CD8-positive, alpha-beta memory T cell (primary cell): ENCODE measurements at places on chromosomes 11 and 22. TPM values are rescaled to one million over a fixed set of nuclear protein-coding genes. Genes with fewer than 3 reads are reported as not detected.
A peak's percentile ranks its signal among the peaks of the same experiment; 100 is the strongest.

The GLYAT gene
- not detected for total RNA-seq

The MUC15 gene
- not detected for total RNA-seq

GRCh38 chr22:36201630-36202319, at the start of gene APOL4:
APOL4 (minus strand) TSS chr22:36201809; CDS start chr22:36201734, 75 bp downstream.
- no peak for DNase-seq
- H3K4me3 ChIP-seq = no peak within 1 kb of the TSS
- no peaks in the 10 kb centered on the region for H3K36me3 ChIP-seq
- peak within 1 kb of the TSS; percentile 38 for H3K27ac ChIP-seq

The MEI1 gene
- total RNA-seq = 33.9 TPM

The PPP2R5B gene
- total RNA-seq = 11.2 TPM

The P4HA3 gene
- not detected for total RNA-seq

DNA sequence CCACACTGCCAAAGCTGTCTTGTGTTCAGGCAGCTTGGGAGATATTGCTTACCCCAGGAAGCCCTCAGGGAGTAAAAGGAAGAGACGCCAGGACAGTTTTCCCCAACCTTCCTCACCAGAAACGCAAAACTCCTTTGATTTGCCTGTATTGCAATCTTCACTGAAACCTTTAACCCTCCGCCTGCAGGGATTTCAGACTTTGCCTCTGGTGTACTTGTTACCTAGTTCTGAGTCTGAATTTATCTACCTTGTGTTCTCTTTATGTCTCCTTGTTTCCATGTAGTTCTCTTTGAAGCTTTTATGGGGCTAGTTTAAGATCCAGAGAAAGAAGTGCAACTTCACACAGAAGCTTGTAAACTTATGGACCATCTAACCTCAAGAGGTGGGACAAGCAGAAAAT, 154.2 kb downstream of the DSCAML1 start:
- no peaks in the 10 kb centered on the region for H3K27me3 ChIP-seq
- H3K27ac ChIP-seq = no peak overlapping the region
- no peaks in the 10 kb centered on the region for H3K4me1 ChIP-seq
- no peak overlapping the region for H3K4me3 ChIP-seq
- H3K36me3 ChIP-seq = no peaks in the 10 kb centered on the region
- no peak for DNase-seq

- DNase-seq = peak; percentile 37
- no peak overlapping the region for H3K4me3 ChIP-seq
- peaks cover 7% of the 10 kb centered on the region for H3K36me3 ChIP-seq
- peaks cover 13% of the 10 kb centered on the region for H3K4me1 ChIP-seq
- H3K27me3 ChIP-seq = no peaks in the 10 kb centered on the region
- no peak overlapping the region for H3K27ac ChIP-seq
These were observed 48.7 kb upstream of the TNRC6B start for GRCh38 chr22:40128989-40129388.

The RAB39A gene
- 0.11 TPM for total RNA-seq

DNA sequence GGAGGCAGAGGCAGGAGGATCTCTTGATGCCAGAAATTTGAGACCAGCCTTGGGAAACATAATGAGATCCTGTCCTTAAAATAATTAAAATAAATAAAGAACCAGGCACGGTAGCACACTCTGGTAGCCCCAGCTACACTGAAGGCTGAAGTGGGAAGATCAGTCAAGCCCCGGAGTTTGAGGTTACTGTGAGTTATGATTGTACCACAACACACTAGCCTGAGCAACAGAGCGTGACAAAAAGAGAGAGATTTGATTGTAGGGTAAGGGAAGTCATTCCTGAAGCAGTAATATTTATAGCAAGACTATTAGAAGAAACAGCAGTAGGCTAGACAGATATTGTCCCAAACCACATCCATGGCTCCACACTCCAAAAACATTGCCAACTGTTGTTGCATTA, 1408.4 kb upstream of the TENM4 start:
- no peaks in the 10 kb centered on the region for H3K4me1 ChIP-seq
- H3K27me3 ChIP-seq = no peaks in the 10 kb centered on the region
- no peaks in the 10 kb centered on the region for H3K36me3 ChIP-seq
- DNase-seq = no peak
- no peak overlapping the region for H3K4me3 ChIP-seq

DNA sequence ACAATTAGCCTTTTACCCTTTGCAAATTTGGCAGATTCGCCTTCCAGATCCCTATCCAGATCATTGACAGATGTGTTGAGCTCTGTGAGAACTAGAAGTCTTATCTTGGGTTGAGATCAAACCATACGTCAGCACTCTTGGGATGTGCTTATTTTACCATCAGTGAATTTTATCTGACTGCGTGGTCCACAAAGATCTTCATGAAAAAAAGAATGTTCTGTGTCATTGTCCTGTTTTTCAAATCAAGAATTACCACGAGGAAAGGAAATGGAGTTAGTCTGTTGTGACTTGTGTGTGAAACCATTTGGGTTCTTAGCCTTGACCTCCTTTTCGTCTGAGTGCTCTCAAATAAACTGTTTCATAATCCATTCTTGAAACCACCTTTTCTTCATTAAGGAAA, 86.2 kb upstream of the SORL1-AS1 start:
- H3K27me3 ChIP-seq = no peaks in the 10 kb centered on the region
- H3K36me3 ChIP-seq = peaks cover 15% of the 10 kb centered on the region
- no peak overlapping the region for H3K4me3 ChIP-seq
- peaks cover 4% of the 10 kb centered on the region for H3K4me1 ChIP-seq
- H3K27ac ChIP-seq = no peak overlapping the region

GRCh38 chr11:112839051-112839450, 122.2 kb upstream of the NCAM1 start:
- no peak overlapping the region for H3K27ac ChIP-seq
- H3K27me3 ChIP-seq = no peaks in the 10 kb centered on the region
- DNase-seq = no peak
- H3K4me1 ChIP-seq = no peaks in the 10 kb centered on the region
- H3K36me3 ChIP-seq = no peaks in the 10 kb centered on the region

- peaks cover 53% of the 10 kb centered on the region for H3K36me3 ChIP-seq
- DNase-seq = peak; percentile 47
- peak within 1 kb of the TSS; percentile 86 for H3K4me3 ChIP-seq
- peak within 1 kb of the TSS; percentile 95 for H3K27ac ChIP-seq
- peaks cover 36% of the 10 kb centered on the region for H3K4me1 ChIP-seq
- H3K27me3 ChIP-seq = no peaks in the 10 kb centered on the region
These were observed at the start of gene RANBP1 for GRCh38 chr22:20115691-20116375. RANBP1 (plus strand) TSS chr22:20116104; CDS start chr22:20116185, 81 bp downstream.

The LDHAL6A gene
- not detected for total RNA-seq

The ANKRD42 gene
- 10.3 TPM for total RNA-seq

DNA sequence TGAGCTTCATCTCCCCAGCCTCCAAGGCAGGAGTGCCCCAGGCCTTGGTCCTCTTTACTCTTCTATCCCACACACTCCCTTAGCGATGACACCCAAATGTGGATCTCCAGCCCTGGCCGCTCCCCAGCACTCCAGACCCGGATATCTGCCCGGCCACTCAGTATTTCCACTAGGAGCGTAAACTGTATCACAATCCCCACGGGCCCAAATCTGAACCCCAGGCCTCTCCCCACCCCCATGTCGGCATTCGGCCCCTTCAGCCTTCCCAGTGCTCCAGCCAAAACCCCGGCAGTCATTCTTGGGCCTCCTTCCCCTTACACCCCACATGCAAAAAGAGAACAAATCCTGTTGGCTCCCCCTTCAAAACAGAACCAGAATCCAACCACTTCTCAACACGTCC, 20.8 kb downstream of the WNT11 start:
- no peak overlapping the region for H3K27ac ChIP-seq
- H3K27me3 ChIP-seq = no peaks in the 10 kb centered on the region

The DKK3 gene
- total RNA-seq = 2.7 TPM

DNA sequence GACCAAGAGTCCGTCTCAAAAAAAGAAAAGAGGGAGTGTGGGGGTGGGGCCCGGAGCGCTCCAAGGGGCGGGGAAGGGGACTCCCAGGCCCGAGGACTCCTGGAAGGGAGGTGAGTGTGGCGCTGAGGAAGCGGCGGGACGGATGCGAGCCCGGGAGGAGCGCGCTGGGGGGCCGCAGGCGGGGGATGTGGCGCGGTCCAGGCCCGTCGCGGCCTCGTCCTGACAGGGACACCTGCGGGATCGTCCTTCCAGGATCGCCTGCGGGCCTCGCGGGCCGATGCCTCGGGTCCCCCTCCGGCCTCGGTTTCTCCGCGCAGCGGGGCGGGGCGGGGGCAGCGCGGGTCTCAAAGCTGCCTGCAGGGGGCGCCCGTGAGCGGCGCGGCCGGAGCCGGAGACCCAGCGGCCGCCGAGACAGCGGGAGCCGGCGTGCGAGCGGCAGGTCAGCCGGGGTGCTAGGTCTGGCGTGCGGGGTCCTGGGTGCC, 3.8 kb upstream of the ADORA2A start:
- H3K4me3 ChIP-seq = no peak overlapping the region
- no peaks in the 10 kb centered on the region for H3K36me3 ChIP-seq
- H3K27me3 ChIP-seq = no peaks in the 10 kb centered on the region
- peak; percentile 57 for DNase-seq
- peaks cover 30% of the 10 kb centered on the region for H3K4me1 ChIP-seq

The CREB3L1 gene
- not detected for total RNA-seq

- H3K27ac ChIP-seq = no peak overlapping the region
- DNase-seq = no peak
- H3K36me3 ChIP-seq = no peaks in the 10 kb centered on the region
- H3K4me3 ChIP-seq = no peak overlapping the region
- H3K27me3 ChIP-seq = no peaks in the 10 kb centered on the region
These were observed 60.0 kb upstream of the PLET1 start for GRCh38 chr11:112320668-112321067.

- no peaks in the 10 kb centered on the region for H3K36me3 ChIP-seq
- no peaks in the 10 kb centered on the region for H3K27me3 ChIP-seq
- H3K27ac ChIP-seq = no peak overlapping the region
- no peak overlapping the region for H3K4me3 ChIP-seq
- no peak for DNase-seq
These were observed 37.7 kb upstream of the CCND1 start for GRCh38 chr11:69603111-69603836.

- no peak for DNase-seq
- H3K4me3 ChIP-seq = no peak overlapping the region
- no peaks in the 10 kb centered on the region for H3K36me3 ChIP-seq
- H3K27me3 ChIP-seq = no peaks in the 10 kb centered on the region
- no peak overlapping the region for H3K27ac ChIP-seq
These were observed 134.9 kb downstream of the METTL15 start for GRCh38 chr11:28243061-28243460.

GRCh38 chr22:26546282-26546681, 34.0 kb upstream of the TFIP11 start:
- H3K4me3 ChIP-seq = no peak overlapping the region
- peaks cover 3% of the 10 kb centered on the region for H3K36me3 ChIP-seq
- no peak overlapping the region for H3K27ac ChIP-seq

The POU2AF2 gene
- not detected for total RNA-seq

The CLDN25 gene
- not detected for total RNA-seq

The MYRF gene
- total RNA-seq = 0.70 TPM

DNA sequence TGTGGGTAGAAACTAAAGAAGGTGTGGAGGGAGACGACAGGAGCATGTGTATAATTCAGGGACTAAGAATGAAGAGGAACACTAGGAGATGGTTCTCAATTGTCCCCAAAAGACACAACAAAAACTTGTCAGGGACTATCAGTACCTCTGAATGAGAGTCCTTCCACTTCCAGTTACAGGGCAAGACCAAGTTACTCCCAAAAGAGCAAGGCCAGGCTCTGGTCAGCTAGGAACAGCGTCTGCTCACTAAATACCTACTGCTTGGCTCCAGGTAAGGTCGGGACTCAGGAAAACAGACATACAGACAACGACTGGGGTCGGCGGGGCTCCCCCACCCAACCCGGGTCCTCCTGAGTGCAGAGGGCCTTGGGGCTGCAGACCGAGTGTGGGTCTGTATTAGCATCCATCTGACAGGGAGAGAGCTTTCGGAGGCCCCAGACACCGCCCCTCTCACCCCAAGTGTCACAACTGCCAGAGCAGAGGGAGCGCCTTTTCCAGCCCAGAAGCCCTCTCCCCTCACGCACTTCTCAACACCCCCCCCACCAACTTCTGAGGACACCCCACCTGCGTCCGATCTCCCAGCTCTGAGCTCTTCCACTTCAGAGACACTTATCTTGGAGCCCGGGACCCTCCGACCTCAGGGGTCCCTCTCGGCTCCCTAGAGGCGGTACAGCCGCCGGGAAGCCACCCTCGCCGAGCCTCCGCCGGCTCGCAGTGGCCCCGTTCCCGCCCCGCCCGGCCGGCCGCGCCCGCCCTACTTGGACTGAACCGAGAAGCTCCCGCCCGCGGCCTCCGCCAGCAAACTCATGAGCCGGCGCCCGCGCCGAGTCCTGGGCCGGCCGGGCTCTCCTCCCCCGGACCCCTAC, 522 bp downstream of the RHOG start:
- H3K27ac ChIP-seq = peak overlapping the region; percentile 86
- H3K4me1 ChIP-seq = peaks cover 46% of the 10 kb centered on the region
- H3K4me3 ChIP-seq = peak overlapping the region; percentile 69
- H3K36me3 ChIP-seq = no peaks in the 10 kb centered on the region

The SCN2B gene
- total RNA-seq = not detected

The LRRC32 gene
- 2.8 TPM for total RNA-seq

GRCh38 chr22:25413620-25414019, 150.9 kb upstream of the GRK3 start:
- no peak overlapping the region for H3K27ac ChIP-seq
- no peaks in the 10 kb centered on the region for H3K4me1 ChIP-seq
- H3K4me3 ChIP-seq = no peak overlapping the region
- no peaks in the 10 kb centered on the region for H3K27me3 ChIP-seq
- DNase-seq = no peak

The CARD10 gene
- total RNA-seq = 0.29 TPM

DNA sequence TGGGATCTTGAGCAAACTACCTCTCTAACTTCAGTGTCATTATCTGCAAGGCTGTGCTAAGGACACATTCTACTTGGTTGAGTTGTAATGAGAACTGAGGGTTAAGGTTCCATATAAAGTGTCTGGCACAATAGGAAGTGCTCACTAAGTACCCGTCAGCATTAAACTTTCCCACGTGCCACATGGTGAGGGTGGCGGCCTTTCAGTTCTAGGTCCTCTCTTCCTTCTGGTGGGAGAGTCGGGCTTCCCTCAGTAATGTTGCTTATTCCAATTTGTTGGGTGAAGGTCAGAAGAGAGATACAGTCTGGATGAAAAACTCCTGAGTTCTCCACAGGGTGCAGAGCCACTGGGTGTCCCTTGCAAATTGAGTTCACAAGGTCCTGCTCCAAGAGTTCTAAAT, 4.6 kb upstream of the CD6 start:
- no peak overlapping the region for H3K27ac ChIP-seq
- DNase-seq = no peak

The NTM gene
- total RNA-seq = not detected

DNA sequence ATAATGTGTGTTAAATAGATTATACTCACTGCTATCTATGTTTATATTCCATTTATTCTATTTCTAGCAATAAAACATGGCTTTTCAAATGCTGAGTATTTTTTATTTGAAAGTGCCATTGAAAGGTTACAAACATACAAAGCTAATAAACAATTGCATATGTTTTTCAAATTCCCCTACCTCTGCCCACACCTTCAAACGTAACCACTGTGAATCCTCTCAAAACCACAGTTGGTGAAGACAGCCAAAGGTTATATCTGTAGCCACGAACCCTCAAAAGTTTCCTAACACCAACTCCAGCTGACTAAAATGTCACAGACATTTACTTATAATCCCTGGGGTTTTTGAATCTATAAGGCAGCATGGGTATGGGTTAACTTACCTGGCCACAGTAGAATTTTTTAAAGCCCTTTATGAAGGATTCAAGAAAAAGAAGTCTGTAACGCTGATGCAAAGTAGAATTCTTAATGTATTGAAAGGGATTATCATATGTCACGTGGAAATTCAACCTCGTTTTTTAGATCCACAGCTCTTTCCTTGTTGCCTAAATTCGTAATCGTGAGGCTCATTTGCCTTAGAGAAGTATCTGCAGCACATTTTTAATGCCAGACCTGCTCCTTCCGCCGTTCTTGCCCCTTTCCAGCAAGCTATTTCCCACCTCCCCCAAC, 122.5 kb upstream of the ZC3H12C start:
- no peaks in the 10 kb centered on the region for H3K27me3 ChIP-seq
- H3K4me3 ChIP-seq = no peak overlapping the region
- no peaks in the 10 kb centered on the region for H3K4me1 ChIP-seq
- H3K27ac ChIP-seq = no peak overlapping the region
- H3K36me3 ChIP-seq = no peaks in the 10 kb centered on the region
- no peak for DNase-seq
